ENCODE measurements at places on chromosomes 4 and X.

DNA sequence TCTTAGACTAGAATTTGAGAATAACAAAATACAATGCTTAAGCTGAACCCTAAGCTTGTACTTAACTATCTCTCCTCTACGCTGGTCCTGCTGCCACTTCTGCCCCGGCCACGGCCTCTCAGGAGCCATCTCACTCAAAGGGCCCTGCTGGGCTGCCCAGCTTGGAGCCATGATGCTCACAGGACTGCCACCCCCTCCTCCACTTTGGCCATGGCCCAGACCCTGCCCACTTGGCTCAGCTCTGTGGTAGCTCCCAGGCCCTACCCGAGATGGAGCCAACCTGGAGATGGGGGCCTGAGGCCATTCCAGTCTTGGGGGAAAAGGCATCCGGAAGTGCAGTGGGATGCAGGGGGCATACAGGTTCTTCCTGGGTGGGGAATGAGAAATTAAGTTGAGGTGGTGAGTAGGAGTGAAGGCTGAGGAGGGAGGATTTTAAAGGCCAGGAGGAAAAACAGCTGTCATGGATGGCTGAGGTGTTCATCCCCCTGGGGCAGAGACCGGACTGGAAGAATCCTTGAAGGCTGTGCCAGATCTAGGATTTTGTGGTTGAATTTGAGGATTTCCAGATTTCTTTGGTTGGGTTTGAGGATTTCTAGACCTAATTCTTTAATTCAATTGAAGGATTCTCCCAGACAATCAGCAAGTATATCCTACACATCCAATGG lies 824 bp downstream of the SASH3 start:
- no peak for DNase-seq

DNA sequence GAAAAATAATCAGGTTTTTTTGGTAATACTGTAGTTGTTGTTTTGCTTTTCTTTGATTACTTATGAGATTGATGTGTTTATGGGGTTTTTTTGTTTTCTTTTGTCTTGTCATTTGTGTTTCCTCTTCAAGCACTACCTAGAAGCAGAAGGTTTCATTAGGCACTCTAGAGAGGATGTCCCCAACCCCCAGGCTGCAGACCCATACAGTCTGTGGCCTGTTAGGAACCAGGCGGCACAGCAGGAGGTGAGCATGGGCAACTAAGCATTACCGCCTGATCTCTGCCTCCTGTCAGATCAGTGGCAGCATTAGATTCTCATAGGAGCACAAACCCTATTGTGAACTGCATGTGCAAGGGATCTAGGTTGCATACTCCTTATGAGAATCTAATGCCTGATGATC lies 22.9 kb upstream of the NOCT start:
- DNase-seq: no peak

- no peak for DNase-seq
These were observed 4.3 kb upstream of the SPON2 start for GRCh38 chr4:1176398-1177273.

DNA sequence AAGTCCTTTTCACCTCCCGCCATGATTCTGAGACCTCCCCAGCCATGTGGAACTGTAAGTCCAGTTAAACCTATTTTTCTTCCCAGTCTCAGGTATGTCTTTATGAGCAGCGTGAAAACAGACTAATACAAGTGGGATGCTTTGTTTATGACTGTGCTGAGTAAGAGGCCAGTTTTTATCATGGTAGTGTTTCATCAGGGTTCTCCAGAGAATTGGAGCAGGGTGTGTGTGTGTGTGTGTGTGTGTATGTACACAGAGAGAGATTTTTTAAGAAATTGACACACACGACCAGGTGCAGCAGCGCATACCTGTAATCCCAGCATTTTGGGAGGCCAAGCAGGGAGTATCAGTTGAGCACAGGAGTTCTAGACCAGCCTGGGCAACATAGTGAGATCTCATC lies 34.6 kb upstream of the SLC2A9 start:
- no peak for DNase-seq

DNA sequence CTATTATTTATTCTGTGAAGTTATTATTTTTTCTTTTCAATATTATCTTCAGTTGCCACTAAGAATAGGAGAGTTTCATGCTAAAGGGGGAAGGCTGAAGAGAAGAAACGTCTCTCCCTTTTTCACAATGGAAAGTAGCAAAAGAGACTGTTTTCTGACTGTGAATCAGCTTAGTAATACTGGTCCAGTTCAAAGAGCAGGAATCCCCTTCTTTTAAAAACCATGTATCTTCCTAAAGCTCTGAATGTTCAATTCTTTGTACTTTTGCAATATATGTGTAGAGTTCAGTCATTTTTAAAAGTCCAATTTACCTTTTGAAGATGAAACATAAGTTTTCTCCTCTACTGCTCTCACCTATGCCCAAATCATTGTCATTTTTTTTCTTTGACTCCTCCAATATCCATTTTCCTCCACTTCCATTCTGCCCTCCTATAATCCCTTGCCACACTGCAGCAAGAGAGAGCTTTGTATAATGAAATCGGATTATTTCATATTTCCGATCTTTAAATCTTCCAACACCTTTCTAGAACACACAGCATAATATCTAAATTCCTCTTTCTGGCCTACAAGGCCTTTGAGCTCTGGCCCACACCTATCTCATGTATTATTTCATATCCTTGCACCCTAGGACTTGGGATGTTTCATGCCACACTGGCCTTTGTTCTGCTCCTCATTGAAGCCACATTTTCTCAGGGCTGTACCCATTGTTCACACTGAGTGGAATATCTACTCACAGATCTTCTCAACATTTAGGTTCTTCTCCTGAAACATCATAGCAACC lies 195.3 kb downstream of the CAMK2D start:
- no peak for DNase-seq

GRCh38 chrX:118495958-118496762 lies 545 bp downstream of the DOCK11 start:
- no peak for DNase-seq

All from fibroblast of skin of left quadriceps (primary cell).